ENCODE measurements at places on chromosomes 6 and 20.

DNA sequence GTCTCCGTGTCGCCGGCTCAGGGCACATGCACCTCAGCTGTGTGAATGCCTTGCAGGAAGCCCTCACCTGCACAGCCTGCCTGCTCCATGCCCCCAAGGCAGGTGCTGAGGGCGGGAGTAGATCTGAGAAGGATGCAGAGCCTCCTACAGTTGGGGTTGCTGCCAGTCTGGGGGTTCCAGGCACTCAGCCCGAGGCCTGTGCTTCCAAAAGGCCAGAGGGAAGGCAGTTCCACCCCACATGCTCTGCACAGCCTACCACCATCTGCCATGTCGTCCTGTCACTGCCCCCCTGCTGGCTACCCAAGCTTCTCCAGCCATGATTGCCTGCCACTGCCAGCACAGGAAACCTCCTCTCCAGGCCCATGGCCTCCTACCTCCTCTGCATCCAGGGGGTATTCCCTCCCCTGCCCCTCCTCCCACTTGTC lies 19.3 kb downstream of the ACSS1 start:
- DNase-seq: no peak

GRCh38 chr6:130958468-130958867 lies 104.6 kb downstream of the EPB41L2 start:
- no peak for DNase-seq

DNA sequence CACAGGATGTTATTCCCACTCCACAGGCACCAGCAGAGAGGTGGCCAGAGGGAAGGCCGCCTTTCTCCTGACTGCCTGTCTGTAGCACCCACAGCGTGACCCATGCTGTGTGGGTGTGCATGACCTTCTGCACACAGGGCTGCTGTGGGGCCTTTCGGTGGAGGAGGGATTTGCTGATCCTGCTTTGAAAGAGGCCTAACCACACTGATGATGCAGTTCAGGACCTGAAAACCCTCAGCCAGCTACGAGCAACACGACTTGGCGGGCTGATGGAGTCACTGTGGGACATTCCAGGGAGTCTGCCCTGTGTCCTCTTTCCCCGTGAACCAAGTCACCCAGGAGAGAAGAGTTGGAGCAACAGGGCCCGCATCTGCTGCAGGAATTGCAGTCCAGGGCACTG lies 49.1 kb downstream of the SYTL3 start:
- peak; percentile 30 for DNase-seq

- peak; percentile 74 for DNase-seq
Measured at GRCh38 chr6:41733707-41734665, 1.4 kb downstream of the TFEB start.

GRCh38 chr6:134307870-134308269 lies 10.0 kb downstream of the SGK1 start:
- DNase-seq: no peak

DNA sequence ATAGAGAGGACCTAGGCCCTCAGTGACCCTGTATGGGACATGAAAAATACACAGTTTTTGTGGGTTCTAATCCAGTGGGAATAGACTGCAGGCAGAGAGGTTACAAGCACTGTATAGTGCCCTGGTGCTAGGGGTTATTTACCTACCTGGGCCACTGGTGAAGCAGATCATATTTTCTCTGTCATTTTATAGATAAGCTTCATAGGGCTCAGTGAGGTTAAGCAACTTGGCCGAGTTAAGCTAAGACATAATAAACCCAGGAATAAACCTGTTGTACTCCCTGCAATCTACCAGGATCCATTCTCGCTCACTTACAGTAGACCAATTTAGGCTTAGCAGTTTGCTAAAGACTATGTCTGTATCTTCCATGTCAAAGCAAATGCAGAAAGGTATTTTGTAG lies 340.6 kb upstream of the KHDRBS2 start:
- DNase-seq: no peak

- DNase-seq: no peak
Measured at GRCh38 chr6:33833599-33833998, 29.8 kb upstream of the MLN start.

- DNase-seq: no peak
Measured at GRCh38 chr6:39543095-39543494, 182.1 kb downstream of the KIF6 start.

GRCh38 chr20:49584418-49585382 lies 16.8 kb upstream of the PTGIS start:
- DNase-seq: no peak

- no peak for DNase-seq
Measured at GRCh38 chr6:89291256-89291819, 23.8 kb downstream of the GABRR2 start.

Measured in stimulated activated CD4-positive, alpha-beta T cell treated with anti-CD3 and anti-CD28 coated beads, Interleukin-15, amount 100 ng/mL, for 24 hours (primary cell).